ENCODE measurements at places on chromosomes 11 and 22. TPM values are rescaled to one million over a fixed set of nuclear protein-coding genes. Genes with fewer than 3 reads are reported as not detected.

DNA sequence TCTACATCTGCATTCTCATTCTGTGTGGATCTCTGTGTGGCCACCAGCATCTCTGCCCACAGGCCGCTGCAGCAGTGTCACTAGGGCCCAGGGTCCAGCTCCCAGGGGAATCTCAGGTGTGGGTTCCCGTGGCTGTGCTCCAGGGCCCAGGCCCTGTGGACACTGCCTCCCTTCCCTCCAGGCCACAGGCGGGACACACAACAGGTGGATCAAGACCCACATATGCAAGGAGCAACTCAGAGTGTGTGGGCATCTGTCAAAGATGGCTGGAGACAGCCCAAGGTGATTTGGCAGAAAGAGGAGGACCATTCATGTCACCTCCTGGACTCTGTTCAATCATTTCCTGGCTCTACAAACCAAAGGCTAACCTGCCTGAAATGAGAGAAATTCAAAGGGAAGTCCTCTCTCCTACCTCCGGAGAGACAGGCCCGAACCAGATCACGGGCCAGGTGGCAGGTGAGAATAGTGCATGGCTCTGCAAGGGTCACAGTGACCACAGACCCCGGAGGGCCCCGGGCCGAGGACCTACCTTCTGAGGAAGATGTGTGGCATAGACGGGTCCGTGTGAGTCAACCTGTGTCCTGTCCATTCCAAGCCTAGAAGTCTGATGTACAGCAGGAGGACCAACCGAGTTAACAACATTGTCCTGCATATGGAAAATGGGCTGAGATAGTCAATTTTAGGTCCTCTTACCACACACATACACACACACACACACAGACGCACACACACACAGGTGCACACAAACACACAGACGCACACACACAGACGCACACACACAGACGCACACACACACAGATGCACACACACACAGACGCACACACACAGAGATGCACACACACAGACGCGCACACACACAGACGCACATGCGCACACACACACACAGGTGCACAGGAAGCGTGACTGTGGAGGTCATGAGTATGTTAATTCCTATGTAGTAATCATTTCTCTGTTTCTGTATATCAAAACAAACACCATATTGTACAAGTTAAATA lies 1068.5 kb downstream of the BRD1 start:
- no peak overlapping the region for H3K27ac ChIP-seq
- H3K27me3 ChIP-seq = peaks cover 29% of the 10 kb centered on the region
- no peaks in the 10 kb centered on the region for H3K36me3 ChIP-seq
- DNase-seq = peak; percentile 14

DNA sequence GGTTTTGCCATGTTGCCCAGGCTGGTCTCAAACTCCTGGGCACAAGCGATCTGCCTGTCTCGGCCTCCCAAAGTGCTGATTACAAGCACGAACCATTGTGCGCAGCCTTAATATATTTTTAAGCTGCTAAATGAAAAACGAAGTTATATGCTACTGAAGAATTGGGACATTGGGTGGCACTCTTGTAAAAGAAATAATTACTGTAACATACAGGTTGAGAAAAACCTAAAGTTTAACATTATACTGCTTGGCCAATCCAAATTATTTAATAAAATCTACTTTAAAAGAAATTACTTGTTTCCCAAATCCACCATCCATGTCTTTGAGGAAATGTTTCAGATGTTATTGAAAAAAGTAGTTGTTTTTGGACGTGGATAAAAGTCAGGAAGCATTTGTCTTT lies 37.9 kb upstream of the ARHGAP32 start:
- peaks cover 33% of the 10 kb centered on the region for H3K36me3 ChIP-seq
- no peak overlapping the region for H3K4me3 ChIP-seq
- H3K27me3 ChIP-seq = no peaks in the 10 kb centered on the region
- peaks cover 3% of the 10 kb centered on the region for H3K4me1 ChIP-seq

GRCh38 chr22:44526779-44527126 lies 28.7 kb upstream of the RTL6 start:
- H3K4me3 ChIP-seq = no peak overlapping the region
- peaks cover 58% of the 10 kb centered on the region for H3K27me3 ChIP-seq
- H3K27ac ChIP-seq = no peak overlapping the region
- peak; percentile 16 for DNase-seq

DNA sequence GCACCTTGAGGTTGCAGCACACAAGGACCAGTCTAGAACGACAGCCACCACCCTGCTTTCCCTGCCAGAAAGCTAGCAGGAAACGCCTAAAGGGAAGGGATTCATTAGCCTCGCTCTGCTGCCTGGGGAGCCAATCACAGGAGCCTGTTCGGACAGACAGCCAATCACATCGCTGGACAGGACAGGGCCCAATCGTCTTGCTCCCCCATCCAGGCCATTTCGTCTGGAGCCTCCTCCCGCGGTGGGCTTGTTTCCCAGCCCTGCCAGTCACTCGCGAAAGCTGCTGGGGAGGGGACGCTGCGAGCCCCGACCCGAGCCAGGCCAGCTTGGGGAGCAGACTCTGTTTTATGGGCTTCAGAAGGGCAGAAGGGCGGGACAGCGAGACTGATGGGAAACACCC lies 79.8 kb upstream of the NCAM1 start:
- peak; percentile 39 for DNase-seq
- H3K27me3 ChIP-seq = peaks cover 2% of the 10 kb centered on the region
- H3K4me3 ChIP-seq = peak overlapping the region; percentile 66
- H3K4me1 ChIP-seq = peaks cover 4% of the 10 kb centered on the region
- H3K36me3 ChIP-seq = no peaks in the 10 kb centered on the region

DNA sequence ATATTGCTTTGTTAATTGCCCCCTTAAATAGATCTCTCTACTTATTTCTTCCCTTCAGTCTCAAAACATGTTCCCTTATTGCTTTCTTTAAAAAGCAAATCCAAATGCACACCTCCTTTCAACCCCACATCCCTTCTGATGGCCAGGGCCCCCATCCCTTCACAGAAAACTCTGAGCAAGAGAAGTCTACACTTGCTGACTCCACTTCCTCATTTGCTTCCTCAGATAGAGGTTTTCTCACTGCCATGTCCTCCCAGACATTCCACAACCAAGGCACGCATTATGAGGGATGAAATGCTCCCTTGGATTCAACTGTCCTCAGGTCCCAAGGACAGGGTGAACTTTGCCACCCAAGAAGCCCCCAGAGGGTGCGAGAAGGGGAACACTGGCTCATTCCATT lies 43.1 kb downstream of the CSNK2A3 start:
- H3K27me3 ChIP-seq = peaks cover 2% of the 10 kb centered on the region
- DNase-seq = no peak
- no peak overlapping the region for H3K27ac ChIP-seq
- no peaks in the 10 kb centered on the region for H3K36me3 ChIP-seq
- H3K4me1 ChIP-seq = no peaks in the 10 kb centered on the region

- no peak overlapping the region for H3K4me3 ChIP-seq
- no peaks in the 10 kb centered on the region for H3K27me3 ChIP-seq
- H3K4me1 ChIP-seq = peaks cover 2% of the 10 kb centered on the region
- DNase-seq = no peak
Measured at GRCh38 chr22:37930270-37930951, 23.0 kb downstream of the C22orf23 start.

DNA sequence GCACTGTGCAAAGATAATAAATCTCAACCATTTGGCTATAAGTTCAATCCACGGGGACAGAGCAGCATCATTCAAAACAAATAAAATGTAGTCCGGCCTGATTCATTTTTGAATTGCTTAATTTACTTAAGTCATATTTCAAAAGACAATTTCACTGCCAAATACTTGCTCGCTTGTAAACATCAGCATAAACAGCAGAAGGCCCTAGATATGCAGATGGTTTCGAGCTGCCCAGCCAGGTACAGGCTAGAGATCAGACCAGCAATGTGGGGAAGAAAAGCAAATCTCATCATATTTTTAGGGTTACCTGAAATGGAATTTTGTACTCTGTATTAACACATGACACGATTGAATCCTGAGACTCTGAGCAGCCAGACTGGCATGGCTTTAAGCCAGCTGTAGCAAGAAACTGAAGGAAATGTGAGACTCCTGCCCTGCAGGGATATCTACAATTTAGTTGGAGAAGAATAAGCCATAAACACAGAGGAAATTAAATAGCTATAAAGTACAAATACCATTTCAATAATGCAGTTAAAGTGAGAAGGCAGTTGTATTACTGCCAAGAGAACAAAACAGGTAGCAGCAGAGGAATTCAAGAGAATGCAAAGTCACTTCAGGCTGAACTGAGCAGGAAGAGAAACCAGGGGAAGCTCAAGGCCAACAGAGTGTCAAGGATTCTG lies 440.3 kb downstream of the ETS1 start:
- H3K4me1 ChIP-seq = peaks cover 26% of the 10 kb centered on the region
- no peak for DNase-seq
- no peak overlapping the region for H3K4me3 ChIP-seq
- peak overlapping the region; percentile 70 for H3K27ac ChIP-seq
- no peaks in the 10 kb centered on the region for H3K27me3 ChIP-seq

- no peak overlapping the region for H3K4me3 ChIP-seq
- H3K27me3 ChIP-seq = no peaks in the 10 kb centered on the region
- no peak for DNase-seq
- H3K4me1 ChIP-seq = no peaks in the 10 kb centered on the region
Measured at GRCh38 chr11:65624931-65625627, 9.5 kb downstream of the PCNX3 start.

- no peaks in the 10 kb centered on the region for H3K36me3 ChIP-seq
- DNase-seq = no peak
- no peak overlapping the region for H3K4me3 ChIP-seq
- H3K27me3 ChIP-seq = no peaks in the 10 kb centered on the region
- no peak overlapping the region for H3K27ac ChIP-seq
- peaks cover 22% of the 10 kb centered on the region for H3K4me1 ChIP-seq
Measured at GRCh38 chr22:27680636-27681035, 120.9 kb downstream of the MN1 start.

DNA sequence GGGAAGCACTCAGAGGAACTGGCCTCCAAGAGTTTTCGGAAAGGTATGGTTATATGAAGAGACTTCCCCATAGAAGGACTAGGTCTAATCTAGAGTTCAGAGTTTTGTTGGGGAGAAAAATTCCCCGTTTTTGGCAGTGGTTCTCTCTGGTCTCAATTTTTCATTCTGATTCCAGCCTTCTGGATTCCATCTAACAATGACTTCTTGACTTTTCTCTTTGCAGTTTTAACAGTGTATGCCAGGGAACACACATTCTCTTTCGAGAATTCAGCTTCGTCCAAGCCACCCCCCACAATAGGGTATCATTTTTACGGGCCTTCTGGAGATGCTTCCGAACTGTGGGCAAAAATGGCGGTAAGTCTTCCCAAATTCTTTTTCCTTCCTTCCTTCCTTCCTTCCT lies 115.6 kb downstream of the CSTPP1 start:
- no peak for DNase-seq
- peak overlapping the region; percentile 2 for H3K27ac ChIP-seq
- H3K27me3 ChIP-seq = no peaks in the 10 kb centered on the region
- peaks cover 19% of the 10 kb centered on the region for H3K36me3 ChIP-seq
- peaks cover 15% of the 10 kb centered on the region for H3K4me1 ChIP-seq
- H3K4me3 ChIP-seq = no peak overlapping the region

DNA sequence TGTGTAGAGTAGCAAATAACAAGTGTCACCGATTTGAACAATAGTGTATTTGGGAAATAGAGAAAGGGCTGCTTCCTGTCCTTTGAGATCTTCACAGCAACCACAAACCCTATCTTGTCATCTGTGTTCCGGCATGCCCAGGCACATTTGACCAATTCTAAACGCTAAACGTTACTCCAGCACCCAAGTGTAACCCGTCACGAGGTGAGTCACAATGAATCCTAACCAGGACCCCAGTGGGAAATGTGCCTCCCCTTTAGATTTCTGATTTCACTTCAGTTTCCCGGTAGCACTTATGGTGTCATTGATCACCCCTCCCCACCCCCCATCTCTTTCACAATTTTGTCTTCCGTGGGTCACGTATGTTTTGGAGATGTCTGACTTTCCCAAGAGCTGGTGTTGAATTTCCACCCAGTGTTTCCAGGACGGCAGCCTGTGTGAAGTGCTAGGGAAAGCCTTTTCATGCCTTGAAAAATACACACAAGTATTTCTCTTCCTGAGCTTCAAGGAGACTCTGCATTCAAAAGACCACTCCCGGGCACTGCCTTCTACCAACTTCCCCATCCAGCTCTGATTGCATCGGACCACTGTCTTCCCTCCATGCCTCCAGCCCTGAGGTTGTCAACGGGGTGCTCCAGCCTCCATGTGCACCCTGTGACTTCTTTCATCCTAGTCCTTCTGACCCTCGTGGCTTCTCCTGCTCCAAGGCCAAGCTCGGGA lies 10.5 kb upstream of the C11orf24 start:
- no peak overlapping the region for H3K4me3 ChIP-seq
- no peak overlapping the region for H3K27ac ChIP-seq
- H3K36me3 ChIP-seq = no peaks in the 10 kb centered on the region

GRCh38 chr11:132177106-132177505 lies 806.7 kb downstream of the NTM start:
- no peak overlapping the region for H3K27ac ChIP-seq
- no peak overlapping the region for H3K4me3 ChIP-seq
- no peaks in the 10 kb centered on the region for H3K4me1 ChIP-seq
- H3K27me3 ChIP-seq = peaks cover 22% of the 10 kb centered on the region
- no peak for DNase-seq

GRCh38 chr11:76891285-76891684 lies 30.6 kb downstream of the ACER3 start:
- peaks cover 5% of the 10 kb centered on the region for H3K4me1 ChIP-seq
- no peaks in the 10 kb centered on the region for H3K36me3 ChIP-seq
- H3K4me3 ChIP-seq = no peak overlapping the region
- H3K27me3 ChIP-seq = no peaks in the 10 kb centered on the region
- no peak overlapping the region for H3K27ac ChIP-seq
- DNase-seq = no peak

- H3K27me3 ChIP-seq = no peaks in the 10 kb centered on the region
- H3K27ac ChIP-seq = peak overlapping the region; percentile 54
- no peak overlapping the region for H3K4me3 ChIP-seq
- peaks cover 4% of the 10 kb centered on the region for H3K36me3 ChIP-seq
- no peak for DNase-seq
- peaks cover 10% of the 10 kb centered on the region for H3K4me1 ChIP-seq
Measured at GRCh38 chr11:64799623-64800302, 3.3 kb downstream of the MAP4K2 start.

- H3K27me3 ChIP-seq = no peaks in the 10 kb centered on the region
- no peak overlapping the region for H3K4me3 ChIP-seq
- H3K4me1 ChIP-seq = peaks cover 18% of the 10 kb centered on the region
- no peak overlapping the region for H3K27ac ChIP-seq
Measured at GRCh38 chr11:1837171-1838076, 1.4 kb upstream of the TNNI2 start.

DNA sequence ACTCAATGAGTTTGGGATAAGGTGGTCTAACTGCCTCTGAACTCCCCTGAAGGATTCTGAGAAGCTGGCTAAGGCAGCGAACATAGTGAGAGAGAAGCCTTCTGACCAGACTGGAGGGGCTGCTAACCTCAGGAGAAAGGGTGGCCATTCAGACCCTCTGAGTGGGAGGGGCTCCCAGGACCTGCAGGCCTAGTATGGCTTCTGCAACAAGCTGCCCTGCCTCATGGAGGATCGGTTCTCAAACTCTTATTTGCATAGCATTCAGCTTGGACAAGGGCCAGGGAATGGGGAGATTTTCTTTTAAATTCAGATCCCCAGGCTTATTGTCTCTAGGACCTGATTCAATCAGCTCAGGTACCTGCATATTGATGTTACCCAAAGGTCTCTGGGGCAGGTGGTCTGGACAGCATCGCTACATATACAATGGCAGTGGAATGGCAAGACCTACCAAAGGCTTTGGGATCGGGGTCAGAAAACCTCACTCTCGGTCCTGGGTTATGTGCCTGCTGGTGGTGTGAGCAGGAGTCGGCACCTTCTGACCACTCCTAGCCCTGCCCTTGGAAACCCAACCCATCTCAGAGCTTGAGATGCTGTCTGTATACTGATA lies 599.1 kb downstream of the BRD1 start:
- no peaks in the 10 kb centered on the region for H3K4me1 ChIP-seq
- H3K4me3 ChIP-seq = no peak overlapping the region

The OR5B21 gene
- not detected for total RNA-seq

The APOL4 gene
- total RNA-seq = 15.0 TPM

The HBB gene
- not detected for total RNA-seq

The FAM227A gene
- total RNA-seq = 10.3 TPM

The MMP1 gene
- total RNA-seq = not detected

The OR8D4 gene
- total RNA-seq = 0.11 TPM

The SMTNL1 gene
- total RNA-seq = not detected

Measured in mesothelial cell of epicardium (in vitro differentiated cells).